ENCODE measurements at places on chromosomes 3 and 15.

GRCh38 chr3:39531066-39531465, 63.6 kb downstream of the MOBP start:
- DNase-seq: no peak

GRCh38 chr15:69462030-69462492, 9.4 kb downstream of the RPLP1 start:
- DNase-seq: peak; percentile 47

GRCh38 chr15:49103002-49103401, 52.4 kb downstream of the COPS2 start:
- no peak for DNase-seq

GRCh38 chr3:175312791-175313190, 453.7 kb downstream of the NAALADL2 start:
- no peak for DNase-seq

- no peak for DNase-seq
Observed at GRCh38 chr15:99645951-99646350, 80.2 kb downstream of the MEF2A start.

DNA sequence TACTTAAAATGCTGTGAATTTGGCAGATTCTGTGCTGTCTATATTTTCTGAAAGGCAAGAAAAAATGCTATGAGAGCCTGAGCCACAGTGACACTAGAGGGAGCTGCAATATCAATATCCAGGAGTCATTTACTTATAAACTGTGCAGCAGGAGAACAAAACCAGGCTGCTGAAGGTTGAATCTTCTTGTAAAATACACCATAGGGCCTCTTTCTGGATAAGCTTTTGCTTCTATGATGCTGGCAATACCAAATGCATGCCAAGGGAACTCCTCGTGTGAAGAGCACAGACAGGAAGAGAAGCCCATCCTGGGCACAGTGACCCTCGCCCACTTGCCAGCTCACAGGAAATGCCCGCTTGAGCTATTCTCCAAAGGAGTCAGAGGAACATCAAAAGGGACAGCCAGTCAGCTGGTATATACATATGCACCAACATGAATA, 48.0 kb upstream of the TSPAN3 start:
- DNase-seq: no peak

DNA sequence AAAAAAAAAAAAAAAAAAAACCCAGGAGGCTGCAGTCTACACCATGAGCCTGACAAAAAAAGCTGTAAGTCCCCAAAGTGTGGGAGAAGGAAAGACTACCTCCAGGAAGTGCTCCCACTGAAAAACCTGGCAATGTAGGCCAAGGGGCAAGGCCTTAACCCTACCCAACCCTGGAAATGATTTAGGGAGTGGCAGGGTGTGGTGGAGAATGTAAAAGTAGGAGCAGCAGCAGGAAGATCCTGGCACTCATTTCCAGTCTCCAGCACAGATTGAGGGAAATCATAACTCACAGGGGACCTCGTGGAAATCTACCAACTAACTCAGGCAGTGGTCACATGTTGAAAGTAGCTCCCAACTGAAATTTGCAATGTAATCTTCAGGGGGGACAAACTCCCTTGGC, 839.5 kb downstream of the EPHA3 start:
- no peak for DNase-seq

DNA sequence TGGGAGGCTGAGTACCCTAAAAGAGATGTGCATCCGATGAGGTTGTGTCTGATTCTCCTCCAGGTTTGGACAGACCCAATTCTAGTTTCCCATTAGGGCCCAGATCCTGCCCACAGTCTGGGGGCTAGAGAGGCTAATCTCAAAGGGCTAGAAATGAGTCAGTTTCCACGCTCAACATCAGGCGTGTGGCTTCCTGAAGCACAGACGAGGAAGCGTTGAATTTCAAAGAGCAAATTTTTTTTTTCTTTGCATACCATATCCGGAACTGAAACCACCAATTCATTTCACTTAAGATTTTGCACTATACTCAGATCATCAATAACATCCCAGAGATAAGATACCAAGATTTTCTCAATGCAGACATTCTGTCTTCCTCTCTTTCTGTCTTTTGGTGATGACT, 173.8 kb upstream of the BCL6 start:
- DNase-seq: no peak

- no peak for DNase-seq
Observed at GRCh38 chr3:109132801-109133473, 3.6 kb upstream of the C3orf85 start.

DNA sequence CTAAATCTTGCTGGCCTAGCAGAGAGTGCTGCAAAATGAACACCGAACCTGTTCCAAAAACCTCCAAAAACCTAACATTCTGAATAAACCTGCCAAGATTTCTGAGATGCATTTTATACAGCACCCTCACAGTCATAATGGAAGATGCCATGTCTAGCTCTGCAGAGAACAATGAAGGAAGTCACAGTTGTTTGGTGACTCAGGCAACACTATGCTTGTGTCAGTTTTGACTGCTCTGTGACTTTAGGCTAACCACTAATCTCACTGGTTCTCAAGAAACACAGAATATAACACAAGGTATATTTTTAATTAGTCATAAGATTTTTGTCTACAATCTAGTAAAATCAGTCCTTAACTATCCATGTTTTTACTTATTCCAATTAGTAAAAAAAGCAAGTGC, 606.6 kb downstream of the TBL1XR1 start:
- DNase-seq: no peak

- DNase-seq: no peak
Observed at GRCh38 chr3:157494581-157495281, 8.5 kb downstream of the VEPH1 start.

DNA sequence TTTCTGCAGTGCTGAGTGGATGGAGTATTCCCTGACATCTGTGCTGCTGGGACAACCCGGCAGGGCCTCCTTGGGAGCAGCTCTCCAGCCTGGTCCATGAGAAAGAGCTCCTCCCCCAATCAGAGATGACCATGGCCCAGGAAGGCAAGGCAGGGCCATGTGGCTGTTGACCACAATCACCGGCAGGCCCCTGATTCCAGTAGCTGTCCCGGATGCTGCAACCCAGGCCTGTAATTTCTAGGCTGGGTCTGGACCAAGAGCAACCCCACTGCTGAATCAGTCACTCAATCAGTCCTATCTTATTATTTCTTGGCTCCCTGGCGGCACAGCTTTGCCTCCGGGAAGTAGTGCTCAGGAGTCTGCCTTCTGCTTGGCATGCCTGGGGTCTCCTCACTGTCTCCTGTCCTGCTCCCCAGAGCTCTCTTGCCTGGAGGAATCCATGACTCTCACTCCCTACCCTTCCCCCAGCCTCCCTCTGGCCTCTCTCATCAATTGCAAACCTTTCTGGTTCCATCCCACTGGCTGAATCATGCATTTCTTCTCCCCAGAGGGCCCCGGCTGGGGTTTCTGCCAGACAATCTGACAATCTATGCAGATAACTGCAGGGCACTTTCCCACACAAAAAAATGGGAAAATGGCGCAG, 32.6 kb upstream of the ITGA11 start:
- DNase-seq: no peak

DNA sequence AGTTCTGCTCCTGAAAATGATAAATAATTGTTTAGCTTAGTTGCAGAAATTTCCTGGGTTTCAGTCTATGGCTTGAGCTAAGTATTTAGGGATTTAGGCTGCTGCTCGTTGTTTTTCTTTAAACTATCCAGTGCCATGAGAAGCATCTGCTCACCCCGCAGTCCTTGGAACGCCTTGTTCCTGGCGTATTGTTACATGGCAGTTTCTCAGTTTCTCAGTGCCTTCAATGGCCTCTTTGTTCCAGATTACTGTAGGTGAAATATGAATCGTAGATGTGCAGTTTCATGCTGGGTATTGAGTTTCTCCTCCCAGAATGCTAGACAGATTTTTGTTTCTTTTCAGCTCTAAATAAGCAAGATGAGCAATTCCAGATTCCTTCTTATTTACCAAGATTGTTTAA, 269.5 kb upstream of the GBE1 start:
- no peak for DNase-seq

- DNase-seq: no peak
Observed at GRCh38 chr3:116442331-116443021, 2.8 kb downstream of the LSAMP start.

- no peak for DNase-seq
Observed at GRCh38 chr15:101167753-101168462, 83.9 kb downstream of the CHSY1 start.

GRCh38 chr3:182896553-182896952, 83.8 kb downstream of the DCUN1D1 start:
- no peak for DNase-seq

DNA sequence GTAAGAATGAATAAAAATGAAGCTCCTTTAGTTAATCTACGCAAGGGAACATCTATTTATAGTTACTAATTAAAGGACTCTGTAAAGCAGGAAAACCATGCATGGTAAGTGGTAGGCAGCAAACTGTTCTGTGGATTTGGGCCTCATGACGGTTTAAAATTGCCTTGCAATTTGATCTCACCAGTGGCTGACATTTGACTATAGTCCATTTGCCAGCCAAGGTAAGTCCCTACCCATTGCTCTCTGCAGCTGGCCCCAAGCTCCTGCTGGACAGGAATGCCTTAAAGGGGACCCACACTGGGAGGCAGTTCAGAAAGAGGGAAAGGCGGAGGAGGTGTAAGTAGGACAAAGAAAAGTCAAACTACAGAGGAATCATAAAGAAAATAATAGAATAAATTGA, 203.3 kb downstream of the PLCL2 start:
- no peak for DNase-seq

DNA sequence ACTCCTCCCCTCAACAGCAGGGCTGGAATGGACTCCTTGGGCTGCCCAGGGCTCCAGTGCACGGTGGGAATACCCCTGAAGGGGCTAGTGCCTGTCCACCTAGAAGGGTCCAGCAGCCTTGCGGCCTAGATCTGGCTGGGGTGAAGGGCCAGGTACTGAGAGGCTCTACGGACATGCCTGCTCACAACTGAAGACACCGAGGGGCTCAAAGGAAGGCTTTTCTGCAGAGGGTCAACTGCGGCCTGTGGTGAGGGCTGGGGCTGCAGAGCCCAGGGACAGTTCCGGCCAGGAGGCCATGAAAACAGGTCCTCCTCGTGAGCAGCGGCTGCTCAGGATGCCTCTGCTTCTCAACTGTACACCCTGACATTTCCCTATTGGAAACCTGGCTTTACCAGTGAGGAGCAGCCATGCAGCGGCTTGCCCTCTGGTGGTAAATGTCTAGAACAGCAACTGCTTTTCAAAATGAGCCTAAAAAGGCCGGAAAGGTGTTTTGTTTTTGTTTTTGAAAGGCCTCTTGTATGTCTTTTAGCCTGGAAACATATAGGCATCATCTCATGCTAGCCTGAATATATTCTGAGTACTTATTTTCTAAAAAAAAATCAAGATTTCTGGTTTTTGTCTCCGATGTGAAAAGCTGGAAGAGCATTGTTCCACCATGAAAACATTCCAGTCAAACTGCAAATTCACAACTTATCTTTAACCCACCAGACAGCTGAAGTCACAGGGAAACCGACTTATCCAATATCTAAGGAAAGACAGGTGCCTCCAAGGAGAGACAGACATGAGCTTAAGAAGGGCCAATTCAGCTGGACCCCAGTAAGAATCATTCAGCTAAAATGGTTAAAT, 163.4 kb downstream of the KLF13 start:
- peak; percentile 66 for DNase-seq

DNA sequence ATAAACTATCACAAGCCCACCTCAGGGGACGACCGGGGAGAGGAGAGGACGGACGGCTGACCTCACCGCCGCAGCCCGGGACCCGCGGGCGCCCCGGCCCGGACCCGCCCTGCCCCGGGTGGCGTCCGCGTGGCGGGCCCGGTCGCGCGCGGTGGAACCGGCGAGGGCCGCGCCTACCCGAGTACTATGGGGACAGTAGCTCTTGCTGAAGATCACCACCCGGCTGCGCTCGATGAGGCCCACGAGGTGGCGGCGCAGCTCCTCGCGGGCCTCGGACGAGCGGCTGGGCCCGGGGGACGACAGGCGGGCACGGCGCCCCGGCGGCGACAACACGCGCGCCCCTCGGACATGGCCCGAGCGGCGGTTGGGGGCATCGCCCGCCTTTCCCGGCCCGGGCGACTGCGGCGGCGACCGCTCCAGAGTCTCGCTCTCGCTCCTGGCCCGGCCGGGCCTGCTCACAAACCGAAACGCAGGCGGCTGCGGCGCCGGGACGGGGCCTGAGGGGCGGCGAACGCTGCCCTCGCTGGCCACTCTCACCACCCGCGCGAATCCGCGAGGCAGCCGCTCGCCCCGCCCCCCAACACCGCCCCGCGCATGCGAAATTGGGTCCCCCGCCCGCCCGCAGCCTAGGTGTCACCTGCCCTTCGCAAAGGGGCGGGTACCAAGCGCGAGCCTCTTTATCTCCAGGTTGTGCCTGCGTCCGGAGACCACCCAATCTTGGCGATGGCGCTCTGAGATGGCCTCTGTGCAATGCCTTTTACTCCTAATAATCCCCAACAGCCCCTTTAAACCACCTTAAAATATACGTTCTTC, at the start of gene TXNRD3:
TSS of gene TXNRD3 (minus strand) at position 554 of the 813 bp plus-strand sequence.
- DNase-seq: peak; percentile 82

GRCh38 chr3:72748659-72749058, 99.6 kb downstream of the SHQ1 start:
- no peak for DNase-seq

- DNase-seq: no peak
Observed at GRCh38 chr15:80999623-81000036, 1.1 kb upstream of the TLNRD1 start.

DNA sequence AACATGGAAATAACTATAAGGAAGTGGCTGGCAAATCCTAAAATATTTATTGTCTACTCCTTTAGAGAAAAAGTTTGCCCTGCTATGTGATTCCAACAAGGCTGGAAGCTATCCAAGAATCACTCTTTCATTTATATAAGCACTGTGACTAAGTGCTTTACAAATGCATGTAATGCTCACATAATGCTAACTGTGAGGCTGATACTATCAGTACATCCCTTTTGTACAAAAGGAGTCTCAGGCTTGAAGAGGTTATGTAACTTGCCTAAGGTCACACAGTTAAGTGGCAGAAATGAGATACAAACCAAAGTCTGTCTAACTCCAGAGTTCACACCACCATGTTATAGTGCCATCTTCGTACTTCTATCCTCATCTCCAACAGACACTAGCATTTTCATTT, 17.0 kb downstream of the TOPBP1 start:
- no peak for DNase-seq

- DNase-seq: peak; percentile 37
Observed at GRCh38 chr3:42728056-42728455, 25.5 kb upstream of the HHATL start.

- DNase-seq: no peak
Observed at GRCh38 chr3:59990915-59991314, 941.1 kb upstream of the CFAP20DC start.

- no peak for DNase-seq
Observed at GRCh38 chr3:174488527-174488926, 370.6 kb upstream of the NAALADL2 start.
